T-helper 2 cell treated with Interferon-gamma antibody and Interleukin-4, amounts not matched to agents 5 μg/mL and 100 μg/mL, for 36 hours (primary cell): ENCODE measurements at places on chromosomes 13 and 19.
A peak's percentile ranks its signal among the peaks of the same experiment; 100 is the strongest.

DNA sequence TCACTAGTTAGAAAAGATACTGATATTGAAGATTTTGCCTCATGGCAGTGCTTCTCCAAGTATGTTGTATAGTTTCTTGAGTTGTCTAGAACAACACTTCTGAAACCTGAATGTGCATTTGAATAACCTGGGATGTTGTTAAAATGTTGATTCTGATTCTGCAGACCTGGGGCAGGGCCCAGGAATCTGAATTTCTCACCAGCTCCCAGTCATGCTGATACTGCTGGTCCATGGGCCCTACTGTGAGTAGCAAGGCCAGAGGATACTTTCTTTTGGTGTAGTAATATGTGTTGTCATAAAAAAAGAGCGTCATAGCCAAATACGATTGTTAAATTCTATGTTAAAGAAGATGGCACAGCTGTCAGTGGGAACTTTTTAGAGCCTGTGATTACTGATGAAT lies 41.6 kb upstream of the C1QTNF9 start:
- DNase-seq = no peak

- DNase-seq = no peak
Observed at GRCh38 chr19:33798681-33799111, 2.0 kb downstream of the KCTD15 start.

DNA sequence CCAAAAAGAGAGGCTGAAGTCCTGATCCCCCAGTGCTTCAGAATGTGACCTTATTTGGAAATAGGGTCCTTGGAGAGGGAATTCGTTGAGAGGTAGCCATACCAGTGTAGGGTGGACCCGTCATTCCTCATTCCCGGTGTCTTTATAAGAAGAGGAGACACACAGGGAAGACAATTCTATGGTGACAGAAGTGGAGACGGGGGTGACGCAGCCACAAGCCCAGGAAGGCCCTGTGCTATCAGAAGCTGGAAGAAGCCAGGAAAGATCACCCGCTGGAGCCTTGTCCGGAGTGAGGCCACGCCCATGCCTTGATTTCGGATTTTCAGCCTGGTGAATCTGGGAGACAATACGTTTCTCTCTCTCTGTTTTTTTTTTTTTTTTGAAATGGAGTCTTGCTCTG lies 2.6 kb upstream of the MYPOP start:
- no peak for DNase-seq

- DNase-seq = no peak
Observed at GRCh38 chr13:64471916-64472315, 2758.2 kb downstream of the PCDH9 start.

DNA sequence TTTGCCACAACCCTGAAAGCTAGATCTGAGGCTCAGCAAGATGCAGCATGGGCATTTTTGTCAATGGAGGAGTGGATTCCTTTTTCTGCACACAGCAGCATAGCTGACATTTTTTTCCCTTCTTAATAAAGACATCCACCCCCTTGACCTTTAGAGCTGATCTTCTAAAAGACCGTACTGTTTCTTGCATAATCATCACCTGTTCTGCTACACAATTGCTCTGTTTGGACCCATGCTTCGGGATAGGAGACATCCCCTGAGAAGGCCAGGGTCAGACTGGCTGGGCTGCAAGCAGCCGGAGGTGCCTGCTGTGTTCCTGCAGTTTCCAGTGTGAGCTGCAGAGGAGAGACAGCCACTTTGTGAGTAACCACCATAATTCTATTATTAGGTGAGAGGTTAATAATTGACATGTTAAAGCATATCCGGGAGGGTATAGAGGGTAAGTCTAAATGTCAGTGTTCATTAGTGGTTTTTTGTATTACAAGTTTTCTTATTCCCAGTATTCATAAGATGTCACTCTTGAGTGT lies 108.5 kb upstream of the C1QTNF9B start:
- no peak for DNase-seq

- DNase-seq = no peak
Observed at GRCh38 chr13:32840989-32841713, 175.1 kb upstream of the KL start.

- no peak for DNase-seq
Observed at GRCh38 chr19:58385891-58386575, 1.0 kb upstream of the RPS5 start.

- DNase-seq = no peak
Observed at GRCh38 chr19:6219586-6220290, 60.0 kb downstream of the MLLT1 start.

GRCh38 chr13:36875431-36875830 lies 44.6 kb downstream of the SMAD9 start:
- no peak for DNase-seq

GRCh38 chr19:45769821-45770191 lies 754 bp upstream of the SIX5 start:
- peak; percentile 50 for DNase-seq

- no peak for DNase-seq
Observed at GRCh38 chr13:23447927-23448326, 14.4 kb upstream of the SACS start.

- no peak for DNase-seq
Observed at GRCh38 chr13:43030548-43030947, 7.2 kb downstream of the DNAJC15 start.

DNA sequence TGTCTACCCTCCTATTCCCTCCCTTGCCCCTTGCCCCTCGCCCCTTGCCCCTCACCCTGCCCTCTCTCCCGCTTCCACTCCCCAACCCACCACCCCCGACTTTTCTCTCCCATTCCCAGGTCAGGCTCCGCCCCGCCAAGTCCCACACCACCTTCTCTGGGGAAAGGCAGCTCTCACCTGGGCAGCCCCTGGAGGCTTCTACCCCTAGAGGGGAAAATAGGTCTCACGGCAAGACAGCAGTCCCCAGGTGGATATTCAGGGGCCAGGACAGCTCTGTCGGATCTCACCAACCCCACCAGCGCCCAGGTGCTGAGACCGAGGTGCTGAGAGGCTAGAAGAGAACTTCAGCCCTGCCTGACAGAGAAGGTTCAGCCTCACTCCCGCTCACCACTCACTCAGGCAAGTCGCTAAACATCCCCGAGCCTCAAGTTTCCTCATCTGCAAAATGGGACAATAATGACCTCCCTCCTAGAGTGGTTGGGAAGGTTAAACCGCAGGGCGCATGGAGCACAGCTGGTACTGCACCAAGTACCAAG lies 1.4 kb upstream of the ERFL start:
- DNase-seq = no peak

- DNase-seq = no peak
Observed at GRCh38 chr19:53808710-53809125, 15.4 kb downstream of the NLRP12 start.

DNA sequence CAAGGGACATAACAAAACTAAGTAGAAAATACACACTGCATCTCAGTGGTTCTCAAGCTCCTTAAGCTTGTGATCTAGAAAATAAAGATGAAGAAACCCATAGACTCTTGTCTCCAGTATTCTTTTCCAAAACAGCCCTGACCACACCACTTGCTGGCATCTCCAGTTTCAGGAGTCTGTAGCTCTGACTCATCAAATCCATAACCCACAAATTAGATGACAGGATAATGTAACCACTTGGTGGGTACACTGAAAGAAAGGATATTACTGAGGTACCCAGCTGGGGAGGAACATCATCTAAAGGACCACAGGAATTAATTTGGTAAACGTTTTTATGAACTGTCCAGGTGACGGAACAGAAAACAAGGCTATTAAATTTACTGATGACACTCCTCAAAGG lies 214.7 kb downstream of the VWA8 start:
- no peak for DNase-seq

DNA sequence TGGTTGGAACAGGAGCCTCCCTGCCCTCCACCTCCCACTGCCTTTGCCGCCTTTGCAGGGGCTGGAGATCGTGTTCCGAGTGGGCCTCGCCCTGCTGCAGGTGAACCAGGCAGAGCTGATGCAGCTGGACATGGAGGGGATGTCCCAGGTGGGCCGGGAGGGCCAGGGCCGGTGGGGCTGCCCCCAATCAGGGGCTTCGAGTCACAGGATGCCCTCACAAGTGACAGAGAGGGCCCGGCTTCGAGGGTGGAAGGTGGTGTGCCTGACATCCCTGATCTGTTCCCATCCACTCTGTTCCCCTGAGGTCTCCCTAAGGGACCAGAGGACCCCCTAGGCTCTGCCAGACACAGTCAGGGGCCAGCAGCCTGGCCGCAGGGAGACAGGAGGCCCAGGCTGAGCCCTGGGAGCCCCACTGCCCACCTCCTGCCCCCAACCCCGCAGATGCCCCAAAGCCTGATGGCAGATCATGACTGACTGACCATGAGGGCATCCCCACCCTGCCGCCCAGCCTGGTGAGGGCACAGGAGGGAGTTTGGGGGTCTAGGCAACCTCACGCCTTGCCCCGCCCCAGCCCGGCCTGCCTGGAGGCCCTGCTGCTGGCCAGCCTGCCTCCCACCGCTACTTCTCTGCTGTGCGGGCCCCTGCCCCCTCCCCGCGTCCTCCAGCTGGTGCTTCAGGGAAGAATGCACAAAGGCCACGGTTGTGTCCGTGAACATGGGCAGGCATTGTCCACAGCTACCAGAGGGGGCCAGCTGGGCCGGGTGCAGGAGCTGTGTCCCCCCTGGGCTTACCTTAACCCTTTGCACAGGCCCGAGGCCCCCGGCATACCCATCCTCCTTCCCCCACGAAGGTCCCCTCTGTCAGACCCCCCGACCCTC lies 21.8 kb downstream of the EVI5L start:
- no peak for DNase-seq

DNA sequence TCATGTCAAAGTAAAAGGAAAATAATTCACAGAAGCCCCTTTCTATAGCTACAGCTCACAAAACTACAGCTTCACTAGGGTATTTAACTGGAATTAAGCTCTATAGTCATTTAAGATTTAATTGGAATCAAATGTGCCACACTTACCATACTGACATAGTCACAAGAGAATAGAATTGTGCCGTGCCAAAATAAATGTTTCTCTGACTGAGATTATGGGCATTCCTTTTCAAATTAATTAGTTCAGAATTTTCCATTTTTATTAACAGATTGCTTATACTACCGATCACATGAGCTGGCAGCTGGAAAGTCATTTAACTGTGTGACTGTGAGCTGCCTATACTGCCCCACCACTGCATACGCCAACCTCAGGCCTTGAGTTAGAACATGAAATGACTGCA lies 108.4 kb downstream of the LHFPL6 start:
- DNase-seq = no peak

GRCh38 chr13:97344265-97345175 lies 89.4 kb upstream of the RAP2A start:
- DNase-seq = peak; percentile 16

DNA sequence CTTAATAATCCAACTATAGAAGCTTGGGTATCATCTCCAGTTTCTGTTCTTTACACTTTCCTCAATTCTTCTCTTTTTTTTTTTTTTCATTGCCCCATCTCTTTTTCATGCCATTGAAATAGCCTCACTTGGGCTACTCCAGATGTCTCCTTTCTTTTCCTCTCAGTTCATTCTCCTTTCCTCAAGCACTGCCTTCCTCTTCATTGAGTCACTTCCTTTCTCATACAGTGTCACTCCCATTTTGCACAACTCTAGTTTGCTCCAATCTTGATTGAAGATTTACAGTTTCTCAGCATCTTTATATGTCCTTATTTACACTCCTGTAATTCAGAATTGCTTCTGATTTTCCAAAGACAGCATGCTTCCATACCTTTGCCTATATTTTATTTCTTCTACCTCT lies 61.3 kb downstream of the IPO5 start:
- DNase-seq = no peak

GRCh38 chr13:109744512-109745051 lies 41.8 kb downstream of the IRS2 start:
- DNase-seq = no peak

GRCh38 chr13:40420160-40420740 lies 246.2 kb downstream of the FOXO1 start:
- no peak for DNase-seq

GRCh38 chr19:22427960-22428913 lies 6.1 kb upstream of the ZNF98 start:
- DNase-seq = no peak

GRCh38 chr19:48344892-48345291 lies 18.8 kb downstream of the TMEM143 start:
- DNase-seq = no peak

DNA sequence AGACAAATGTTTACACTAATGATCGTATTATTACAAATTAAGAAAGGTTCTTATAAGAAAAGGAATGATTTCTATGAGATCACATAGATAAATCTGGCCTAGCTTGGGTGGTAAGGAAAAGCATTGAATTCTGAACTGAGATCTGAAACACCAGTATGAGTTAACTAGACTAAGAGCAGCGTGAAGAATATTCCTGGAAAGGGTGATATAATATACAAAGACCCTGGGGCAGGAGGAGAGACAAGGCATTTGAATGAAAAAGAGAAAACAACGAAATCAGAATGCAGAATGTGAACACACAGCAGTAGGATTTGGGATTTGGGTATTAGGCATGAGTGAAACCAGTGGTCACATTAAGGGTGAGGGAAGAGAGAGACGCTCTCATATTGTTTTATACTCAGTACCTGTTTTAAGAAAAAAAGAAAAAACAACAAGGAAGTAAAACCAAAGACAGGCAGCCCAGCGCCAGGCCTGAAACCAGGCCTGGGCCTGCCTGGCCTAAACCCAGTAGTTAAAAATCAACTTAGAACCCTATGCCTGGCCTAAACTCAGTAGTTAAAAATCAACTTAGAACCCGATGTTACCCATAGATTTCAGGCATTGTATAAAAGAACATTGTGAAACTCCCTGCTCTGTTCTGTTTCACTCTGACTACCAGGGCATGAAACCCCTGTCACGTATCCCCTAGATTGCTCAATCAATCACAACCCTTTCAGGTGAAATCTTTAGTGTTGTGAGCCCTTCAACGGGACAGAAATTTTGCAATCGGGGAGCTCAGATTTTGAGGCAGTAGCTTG lies 287.1 kb downstream of the ITGBL1 start:
- no peak for DNase-seq

DNA sequence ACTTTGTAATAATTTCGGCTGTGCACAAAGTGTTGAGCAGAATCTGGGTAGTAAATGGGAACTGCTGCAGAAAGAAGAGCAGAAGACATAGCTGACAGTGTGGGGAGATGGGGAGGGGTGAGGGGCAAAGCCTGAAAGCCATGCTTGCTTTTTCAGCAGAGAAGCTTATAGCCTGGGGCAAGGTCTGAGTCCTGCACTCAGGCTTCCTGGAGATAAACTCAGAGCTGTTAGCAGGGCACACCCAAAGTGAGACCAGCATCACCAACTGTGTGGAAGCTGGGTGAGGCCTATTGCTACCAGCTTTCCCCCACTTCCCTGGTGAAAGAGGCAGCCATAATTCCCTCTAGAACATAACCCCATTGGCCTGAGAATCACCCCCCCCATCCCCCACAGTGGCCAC lies 15.6 kb upstream of the LHFPL6 start:
- no peak for DNase-seq

DNA sequence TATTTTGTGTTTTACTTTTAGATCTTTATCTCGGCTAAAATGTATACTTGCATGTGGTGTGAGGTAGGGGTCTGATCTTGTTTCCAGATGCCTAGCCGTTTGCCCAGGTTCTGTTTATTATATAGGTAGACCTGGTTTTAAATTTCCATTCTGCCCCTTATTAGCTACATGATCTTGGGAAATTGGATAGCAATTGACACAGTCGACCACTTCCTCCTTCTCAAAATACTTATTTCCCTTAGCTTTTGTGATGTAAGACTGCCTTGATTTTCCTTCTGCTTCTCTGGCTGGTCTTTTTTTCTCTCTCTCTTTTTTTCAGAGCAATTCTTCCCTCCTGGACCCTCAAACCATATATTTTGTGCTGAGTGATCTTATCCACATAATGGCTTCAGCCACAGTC lies 3.0 kb upstream of the PGLYRP1 start:
- DNase-seq = no peak
